ENCODE measurements at places on chromosomes 1 and 21. TPM values are rescaled to one million over a fixed set of nuclear protein-coding genes. Genes with fewer than 3 reads are reported as not detected.

GRCh38 chr1:228457396-228458176 lies 29.6 kb upstream of the RNF187 start:
- H3K36me3 ChIP-seq = peaks cover 10% of the 10 kb centered on the region
- H3K27ac ChIP-seq = peak overlapping the region; percentile 98
- peak overlapping the region; percentile 98 for H3K4me3 ChIP-seq
- peaks cover 24% of the 10 kb centered on the region for H3K4me1 ChIP-seq

GRCh38 chr1:162242804-162243203 lies 133.8 kb downstream of the SPATA46 start:
- DNase-seq = no peak
- no peak overlapping the region for H3K4me3 ChIP-seq
- H3K4me1 ChIP-seq = no peaks in the 10 kb centered on the region
- H3K27me3 ChIP-seq = peaks cover 11% of the 10 kb centered on the region

GRCh38 chr21:46161633-46162592 lies 6.5 kb upstream of the FTCD start:
- no peak overlapping the region for H3K27ac ChIP-seq
- no peaks in the 10 kb centered on the region for H3K27me3 ChIP-seq
- no peaks in the 10 kb centered on the region for H3K4me1 ChIP-seq
- peaks cover 5% of the 10 kb centered on the region for H3K36me3 ChIP-seq
- DNase-seq = no peak

Gene PLEKHA6
- total RNA-seq = 3.0 TPM

DNA sequence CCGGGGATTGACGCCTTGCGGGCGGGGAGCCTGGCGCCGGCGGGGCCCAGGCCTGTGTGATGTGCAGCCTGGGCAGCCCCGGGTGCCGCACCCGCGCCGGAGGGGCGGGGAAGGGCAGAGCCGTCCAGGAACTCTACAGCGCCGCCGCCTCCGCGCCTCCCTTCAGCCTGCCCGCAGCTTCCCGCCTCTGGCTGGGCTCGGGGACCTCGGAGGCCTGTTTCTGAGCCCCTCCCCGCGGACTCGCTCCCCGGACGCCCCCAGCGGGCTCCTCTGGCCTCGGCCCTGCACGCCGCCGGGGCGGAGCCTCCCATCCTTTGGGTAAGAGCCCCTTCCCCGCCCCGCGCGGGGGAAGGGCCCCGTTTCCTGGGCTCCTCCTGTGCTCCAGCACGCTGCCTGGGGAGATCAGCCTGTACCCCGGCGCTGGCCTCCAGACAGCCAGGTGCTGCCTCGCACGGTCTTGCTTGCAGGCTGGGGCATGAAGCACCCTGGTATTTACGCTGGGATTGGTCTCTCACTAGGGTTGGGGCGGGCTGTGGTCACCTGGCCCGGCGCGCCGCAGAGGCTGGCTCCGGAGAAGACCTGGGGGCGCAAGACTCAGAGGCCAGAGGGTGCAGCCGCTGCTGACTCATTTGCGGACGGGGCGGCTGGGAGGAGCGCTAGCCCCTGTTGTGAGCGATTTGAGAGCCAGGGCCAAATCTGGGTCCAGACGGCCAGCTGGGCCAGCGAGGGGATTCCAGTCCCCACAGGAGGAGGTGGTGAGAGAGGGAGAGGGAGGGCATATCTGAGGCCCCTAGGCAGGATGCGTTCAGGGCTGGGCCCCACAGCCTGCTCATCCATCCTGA lies 5.7 kb upstream of the ACOT11 start:
- peaks cover 21% of the 10 kb centered on the region for H3K4me1 ChIP-seq
- peak overlapping the region; percentile 30 for H3K27ac ChIP-seq
- peaks cover 1% of the 10 kb centered on the region for H3K27me3 ChIP-seq
- H3K4me3 ChIP-seq = peak overlapping the region; percentile 72
- peak; percentile 73 for DNase-seq
- no peaks in the 10 kb centered on the region for H3K36me3 ChIP-seq

Gene ATG4C
- total RNA-seq = 15.5 TPM

Gene PYCR2
- 134 TPM for total RNA-seq

GRCh38 chr1:40314721-40315238 lies 2.3 kb downstream of the COL9A2 start:
- H3K36me3 ChIP-seq = no peaks in the 10 kb centered on the region
- H3K27ac ChIP-seq = no peak overlapping the region
- H3K27me3 ChIP-seq = peaks cover 9% of the 10 kb centered on the region
- no peak for DNase-seq
- H3K4me1 ChIP-seq = peaks cover 31% of the 10 kb centered on the region

DNA sequence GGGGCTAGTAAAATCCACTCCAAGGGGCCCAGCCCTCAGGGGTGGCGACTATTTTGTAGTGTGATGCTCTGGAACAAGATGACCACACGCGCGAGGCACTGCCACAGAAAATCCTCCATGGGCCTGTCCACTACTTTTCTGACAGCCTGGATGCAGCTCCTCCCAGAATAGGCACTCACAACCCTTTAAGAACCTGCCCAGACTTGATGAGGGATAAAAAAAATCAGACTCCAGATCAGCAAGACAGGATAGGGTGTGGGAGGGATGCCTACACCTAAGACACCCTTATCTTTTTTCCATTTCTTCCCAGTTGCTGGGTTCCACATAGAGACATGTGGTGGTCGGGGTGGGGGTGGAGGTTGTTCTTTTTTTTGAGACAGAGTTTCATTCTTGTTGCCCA lies 33.5 kb downstream of the PCAT6 start:
- no peaks in the 10 kb centered on the region for H3K27me3 ChIP-seq
- peaks cover 6% of the 10 kb centered on the region for H3K4me1 ChIP-seq
- no peak overlapping the region for H3K27ac ChIP-seq
- no peak overlapping the region for H3K4me3 ChIP-seq
- no peaks in the 10 kb centered on the region for H3K36me3 ChIP-seq

DNA sequence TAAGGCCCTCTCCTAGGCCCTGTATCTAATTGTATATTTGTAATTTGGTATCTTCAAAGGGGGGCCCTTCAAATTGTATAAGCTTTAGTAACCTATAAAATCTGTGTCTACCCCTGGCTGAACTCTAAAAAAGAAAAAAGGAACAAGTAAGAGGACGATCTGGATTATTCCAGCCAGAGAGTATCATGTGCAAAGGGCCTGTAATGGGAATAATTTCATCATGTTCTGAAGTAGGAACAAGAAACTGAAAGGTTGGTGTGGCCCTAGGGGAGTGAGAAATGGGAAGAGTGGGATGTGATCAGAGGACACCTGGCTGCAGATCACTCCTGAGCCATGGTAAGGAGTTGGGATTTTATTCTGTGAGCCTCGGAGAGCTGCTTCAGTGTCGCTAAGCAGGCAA lies 14.7 kb downstream of the PTAFR start:
- no peak overlapping the region for H3K27ac ChIP-seq
- H3K4me1 ChIP-seq = no peaks in the 10 kb centered on the region
- peaks cover 30% of the 10 kb centered on the region for H3K27me3 ChIP-seq
- DNase-seq = no peak
- no peak overlapping the region for H3K4me3 ChIP-seq

DNA sequence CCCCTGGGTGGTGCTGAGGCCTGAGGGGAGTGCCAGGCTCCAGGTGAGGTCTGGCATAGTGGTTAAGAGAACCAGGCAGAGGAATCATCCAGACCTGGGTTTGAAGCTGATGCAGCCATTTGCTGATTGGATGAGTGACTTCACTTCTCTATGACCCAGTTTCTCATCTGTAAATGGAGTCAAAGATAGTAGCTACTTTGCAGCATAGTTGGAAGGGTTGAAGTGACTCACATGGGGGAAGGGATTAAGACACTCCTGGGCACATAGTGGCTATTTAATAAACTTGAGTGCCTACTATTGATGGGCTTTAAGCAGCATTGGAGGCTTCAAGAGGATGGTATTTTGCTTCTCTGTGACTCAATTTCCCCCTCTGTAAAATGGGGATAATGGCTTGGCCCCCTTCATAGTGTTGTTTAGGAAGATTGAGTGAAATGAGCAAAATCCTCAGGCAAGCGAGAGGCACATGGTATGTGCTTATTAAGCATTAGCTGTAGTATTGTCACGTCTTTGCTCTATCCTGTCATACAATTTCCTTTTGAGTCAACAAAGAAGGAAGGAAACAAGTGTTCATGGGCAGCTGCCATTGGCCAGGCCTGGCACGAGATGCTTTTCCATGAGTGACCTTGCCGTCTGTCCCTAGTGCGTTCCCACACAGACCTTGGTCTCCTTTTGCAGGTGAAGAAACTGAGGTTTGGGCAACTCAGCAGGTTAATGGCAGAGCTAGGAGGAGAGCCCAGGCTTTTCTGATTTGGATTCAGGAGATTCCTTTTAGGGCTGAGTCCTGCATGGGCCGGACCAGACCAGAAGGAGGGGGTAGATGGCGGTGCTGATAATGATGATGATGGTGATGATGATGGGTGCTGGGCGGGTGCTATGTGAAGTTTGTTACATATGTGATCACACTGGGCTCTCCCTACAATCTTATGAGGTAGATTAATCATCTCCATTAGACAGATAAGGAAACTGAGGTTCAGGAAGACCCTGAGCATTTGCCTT lies 131.1 kb upstream of the WNT4 start:
- no peak overlapping the region for H3K4me3 ChIP-seq
- peaks cover 3% of the 10 kb centered on the region for H3K27me3 ChIP-seq
- no peak for DNase-seq
- no peaks in the 10 kb centered on the region for H3K36me3 ChIP-seq
- no peak overlapping the region for H3K27ac ChIP-seq

GRCh38 chr1:117501281-117501680 lies 104.6 kb upstream of the TENT5C start:
- no peak overlapping the region for H3K4me3 ChIP-seq
- H3K4me1 ChIP-seq = no peaks in the 10 kb centered on the region
- DNase-seq = no peak
- peaks cover 4% of the 10 kb centered on the region for H3K36me3 ChIP-seq

GRCh38 chr1:21012937-21013336 lies 163.8 kb downstream of the EIF4G3 start:
- H3K27me3 ChIP-seq = no peaks in the 10 kb centered on the region
- H3K36me3 ChIP-seq = peaks cover 10% of the 10 kb centered on the region
- DNase-seq = no peak
- H3K4me3 ChIP-seq = no peak overlapping the region
- H3K27ac ChIP-seq = no peak overlapping the region

DNA sequence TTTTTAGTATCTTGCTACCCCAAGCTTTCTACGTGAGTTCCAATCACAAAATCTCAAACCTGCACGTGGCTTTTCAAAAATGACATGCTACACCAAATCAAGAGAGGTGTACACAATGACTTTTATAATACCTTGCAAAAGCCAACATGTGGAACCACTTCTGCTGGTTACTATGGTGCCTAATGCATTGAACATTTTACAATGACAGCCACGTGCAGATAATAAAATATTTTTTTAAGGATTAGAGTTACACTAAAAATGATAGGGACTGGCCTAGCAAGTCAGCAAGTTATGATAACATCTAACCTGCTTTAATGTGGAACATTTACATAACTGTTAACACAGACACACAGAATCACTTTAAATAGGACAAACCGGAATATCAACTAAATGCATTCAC lies 30.2 kb downstream of the EYA3 start:
- DNase-seq = no peak
- peaks cover 24% of the 10 kb centered on the region for H3K36me3 ChIP-seq
- no peak overlapping the region for H3K27ac ChIP-seq
- H3K4me3 ChIP-seq = no peak overlapping the region
- no peaks in the 10 kb centered on the region for H3K27me3 ChIP-seq
- peaks cover 58% of the 10 kb centered on the region for H3K4me1 ChIP-seq

GRCh38 chr1:214623430-214623829 lies 20.4 kb downstream of the CENPF start:
- no peak overlapping the region for H3K27ac ChIP-seq
- no peak for DNase-seq
- H3K4me1 ChIP-seq = no peaks in the 10 kb centered on the region
- H3K36me3 ChIP-seq = peaks cover 22% of the 10 kb centered on the region

- peaks cover 12% of the 10 kb centered on the region for H3K4me1 ChIP-seq
- H3K36me3 ChIP-seq = no peaks in the 10 kb centered on the region
- no peak overlapping the region for H3K4me3 ChIP-seq
- no peak overlapping the region for H3K27ac ChIP-seq
- DNase-seq = no peak
Measured at GRCh38 chr1:51684776-51685175, 67.9 kb downstream of the OSBPL9 start.

Gene LRRC7
- 0.27 TPM for total RNA-seq

Gene IGSF21
- total RNA-seq = not detected

DNA sequence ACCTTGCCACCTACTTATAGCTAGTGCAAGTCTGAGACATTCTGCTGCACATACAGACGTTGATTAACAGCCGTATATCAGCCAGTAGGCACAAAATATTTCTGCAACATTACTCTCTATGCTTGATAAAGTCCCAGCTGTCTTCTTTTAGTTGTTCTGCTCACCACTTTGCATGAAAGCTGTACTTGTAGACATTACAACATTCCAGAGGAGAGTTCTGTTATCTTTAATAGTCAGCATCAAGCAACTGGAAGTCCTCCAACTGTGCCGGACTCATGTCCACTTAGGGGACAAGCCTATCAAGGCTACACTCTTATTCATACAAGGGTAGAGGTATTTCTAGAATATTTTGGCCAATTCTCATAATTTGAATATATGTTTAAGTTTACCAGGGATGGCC lies 50.0 kb downstream of the CACHD1 start:
- H3K36me3 ChIP-seq = no peaks in the 10 kb centered on the region
- no peak overlapping the region for H3K27ac ChIP-seq
- H3K4me3 ChIP-seq = no peak overlapping the region
- no peaks in the 10 kb centered on the region for H3K27me3 ChIP-seq
- no peak for DNase-seq
- no peaks in the 10 kb centered on the region for H3K4me1 ChIP-seq

Gene NUP210L
- 0.07 TPM for total RNA-seq

Gene PUSL1
- 25.4 TPM for total RNA-seq

DNA sequence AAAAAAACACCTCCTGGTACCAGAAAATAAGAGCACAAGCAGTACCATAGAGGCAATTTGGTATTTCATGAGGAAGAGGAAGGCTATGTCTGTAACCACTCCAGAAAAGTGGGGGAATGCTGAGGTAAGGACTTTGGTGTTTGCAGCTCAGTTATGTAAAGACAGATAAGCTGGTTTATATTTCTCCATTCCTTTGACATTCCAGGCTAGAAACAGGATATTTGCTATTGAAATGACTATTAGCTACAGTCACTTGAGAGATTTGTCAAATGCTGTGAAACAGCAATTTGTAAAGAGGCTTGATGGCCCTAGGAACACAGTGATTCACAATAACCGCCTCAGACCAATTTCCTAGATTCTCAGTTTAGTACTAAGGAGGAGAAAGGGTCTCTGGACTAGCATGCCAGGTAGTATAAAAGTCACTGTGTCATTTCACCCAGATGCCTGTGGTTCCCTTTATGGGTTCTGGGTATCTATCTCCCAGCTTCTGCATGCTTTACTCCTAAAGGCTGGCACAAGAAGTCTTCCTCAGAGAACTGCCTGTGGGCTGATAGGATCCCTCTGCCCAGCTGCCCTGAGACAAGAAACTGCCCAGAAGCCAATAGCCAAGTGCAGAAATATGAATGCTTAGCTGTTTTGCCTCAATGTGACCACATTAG lies 80.5 kb downstream of the VCAM1 start:
- H3K4me1 ChIP-seq = no peaks in the 10 kb centered on the region
- no peak for DNase-seq
- H3K27ac ChIP-seq = no peak overlapping the region
- no peak overlapping the region for H3K4me3 ChIP-seq
- peaks cover 11% of the 10 kb centered on the region for H3K27me3 ChIP-seq

Gene HPDL
- total RNA-seq = 37.5 TPM
